ENCODE measurements at places on chromosomes 1 and 21. TPM values are rescaled to one million over a fixed set of nuclear protein-coding genes. Genes with fewer than 3 reads are reported as not detected.

Gene SDCCAG8
- 40.5 TPM for total RNA-seq

Gene PRMT6
- total RNA-seq: 15.8 TPM

Gene NCF2
- total RNA-seq: 1.2 TPM

Gene ELF3
- total RNA-seq: 0.13 TPM

Gene NKAIN1
- total RNA-seq: 0.32 TPM

Gene TCHHL1
- not detected for total RNA-seq

Gene TMIGD3
- 0.13 TPM for total RNA-seq

Gene EPS8L3
- not detected for total RNA-seq

Gene PLEKHN1
- total RNA-seq: 0.91 TPM

Gene LORICRIN
- not detected for total RNA-seq

Gene HAO2
- not detected for total RNA-seq

Gene FAM177B
- total RNA-seq: not detected

Gene LPAR3
- total RNA-seq: 0.32 TPM

Gene TMPRSS3
- total RNA-seq: not detected

Gene TRIM46
- total RNA-seq: 3.5 TPM

Gene PSRC1
- 18.4 TPM for total RNA-seq

Gene ZMYND12
- total RNA-seq: 2.2 TPM

Gene LCE2B
- not detected for total RNA-seq

Gene HFM1
- 2.2 TPM for total RNA-seq

Gene PRAMEF12
- total RNA-seq: not detected

Gene KLHL21
- total RNA-seq: 40.0 TPM

Gene MARK1
- 0.78 TPM for total RNA-seq

Gene LDLRAD1
- total RNA-seq: not detected

Gene EXTL1
- 0.26 TPM for total RNA-seq

Gene FGGY
- total RNA-seq: 27.0 TPM

Gene AADACL3
- not detected for total RNA-seq

Gene BMP8A
- not detected for total RNA-seq

Gene RCSD1
- total RNA-seq: 0.26 TPM

Gene TNFRSF8
- 0.22 TPM for total RNA-seq

Gene LCE3D
- not detected for total RNA-seq

Gene RXRG
- not detected for total RNA-seq

Gene OR2T35
- not detected for total RNA-seq

Gene PRKAA2
- 2.5 TPM for total RNA-seq

Gene FCRL5
- not detected for total RNA-seq

Gene GPR52
- 3.3 TPM for total RNA-seq

Gene HHIPL2
- 17.5 TPM for total RNA-seq

Gene MX1
- total RNA-seq: 35.1 TPM

Gene COL9A2
- 2.3 TPM for total RNA-seq

Gene GPR157
- total RNA-seq: 3.7 TPM

Gene ZFP69B
- total RNA-seq: 3.5 TPM

Gene SYTL1
- 0.22 TPM for total RNA-seq

Gene CCDC185
- not detected for total RNA-seq

Gene TNFRSF9
- 0.65 TPM for total RNA-seq

Gene BRWD1
- total RNA-seq: 70.6 TPM

Gene CCDC30
- total RNA-seq: 2.6 TPM
